Activated CD4-positive, alpha-beta T cell treated with anti-CD3 and anti-CD28 coated beads for 4 hours (primary cell): ENCODE measurements at places on chromosomes 12 and 14.

GRCh38 chr14:74853581-74853980 is 22.4 kb downstream of the PROX2 start:
- no peak for DNase-seq

GRCh38 chr14:80522411-80522810 is 311.1 kb upstream of the DIO2 start:
- no peak for DNase-seq

- DNase-seq, result no peak
These were observed 374 bp downstream of the CYP46A1 start for GRCh38 chr14:99684410-99684934.

DNA sequence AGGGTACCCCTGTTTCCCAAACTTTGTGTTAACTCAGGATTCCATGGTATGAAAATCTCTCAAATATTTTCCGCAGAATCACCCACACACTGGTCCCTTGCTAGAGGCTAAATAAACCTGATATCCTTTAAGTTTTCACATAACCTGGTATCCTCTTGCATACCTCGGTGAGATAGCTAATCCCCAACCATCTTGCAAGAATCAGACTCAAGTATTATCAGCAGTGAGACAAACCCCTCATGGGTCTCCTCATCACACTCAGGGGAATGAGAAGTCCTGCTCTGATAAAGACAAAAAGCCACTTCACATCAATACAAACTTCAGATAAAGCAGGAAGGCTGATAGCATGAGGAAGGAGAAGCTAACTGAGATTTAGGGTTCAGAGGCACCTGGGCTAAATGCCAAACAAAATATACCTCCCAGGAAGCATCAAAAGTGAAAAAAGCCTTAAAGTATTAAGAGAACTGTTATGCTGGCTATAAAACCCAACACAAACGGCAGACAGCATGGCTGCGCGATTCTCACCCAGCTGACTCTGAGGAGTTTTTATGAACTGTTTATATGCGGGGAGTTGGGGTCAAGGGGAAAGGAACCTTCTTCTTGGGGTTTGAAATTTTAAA is 96.5 kb downstream of the FOXN3 start:
- DNase-seq, result no peak

DNA sequence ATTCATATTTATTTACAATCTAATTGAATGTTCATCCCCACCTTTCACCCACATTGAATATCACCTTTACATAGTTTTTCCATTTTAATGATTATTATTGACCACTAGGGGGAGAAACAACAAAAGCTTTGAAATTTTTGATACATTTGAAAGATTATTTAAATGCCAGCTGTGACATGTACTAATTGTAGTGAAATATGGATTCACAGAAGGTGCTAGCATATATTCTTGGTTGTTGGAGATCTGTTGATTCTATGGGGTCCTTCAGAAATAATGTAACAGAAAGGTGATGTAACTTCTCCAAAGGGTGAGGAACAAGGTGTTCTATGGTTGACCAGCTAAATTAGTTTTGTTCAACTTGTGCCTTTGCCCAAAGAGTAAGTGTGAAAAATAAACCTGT is 22.4 kb upstream of the GPR33 start:
- DNase-seq, result no peak

DNA sequence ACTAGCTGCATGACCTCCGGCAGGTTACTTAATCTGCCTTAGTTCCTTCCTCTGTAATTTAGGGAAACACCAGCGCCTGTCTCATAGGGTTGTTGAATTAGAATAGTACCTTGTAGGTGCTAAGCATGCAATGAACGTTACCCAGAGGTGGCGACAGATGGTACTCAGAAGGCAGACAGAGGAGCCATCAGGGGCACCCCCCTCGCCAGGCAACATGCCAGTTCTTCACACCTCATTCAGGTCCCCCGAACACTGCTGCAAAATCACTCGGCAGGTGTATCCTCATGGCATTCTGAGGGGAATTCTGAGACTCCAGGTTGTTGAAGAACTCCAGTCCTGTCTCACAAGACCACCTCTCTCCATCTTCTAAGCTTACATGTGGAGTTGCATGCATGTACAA is 10.1 kb downstream of the ISM2 start:
- no peak for DNase-seq

- DNase-seq, result peak; percentile 10
These were observed 11.4 kb upstream of the BCAT1 start for GRCh38 chr12:24960222-24960855.

DNA sequence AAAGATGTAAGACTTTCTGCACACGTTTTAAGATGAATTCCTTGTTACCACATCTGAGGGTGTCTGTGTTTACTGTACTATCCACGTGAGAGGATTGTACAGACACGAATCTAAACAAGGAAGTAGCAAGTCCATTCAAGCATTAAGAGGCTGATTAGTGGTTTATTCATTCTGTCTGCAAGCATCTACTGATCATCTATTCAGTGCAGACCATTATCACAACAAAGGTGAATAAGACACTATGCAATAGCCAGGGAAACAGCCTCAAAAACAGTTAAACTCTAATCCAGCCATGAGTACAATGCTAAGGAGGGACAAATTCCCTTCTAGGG is 111.6 kb upstream of the PZP start:
- DNase-seq, result no peak

- DNase-seq, result no peak
These were observed 352.4 kb downstream of the GALC start for GRCh38 chr14:87640553-87640952.

- DNase-seq, result peak; percentile 65
These were observed 2.0 kb upstream of the CCDC197 start for GRCh38 chr14:93994919-93995682.

DNA sequence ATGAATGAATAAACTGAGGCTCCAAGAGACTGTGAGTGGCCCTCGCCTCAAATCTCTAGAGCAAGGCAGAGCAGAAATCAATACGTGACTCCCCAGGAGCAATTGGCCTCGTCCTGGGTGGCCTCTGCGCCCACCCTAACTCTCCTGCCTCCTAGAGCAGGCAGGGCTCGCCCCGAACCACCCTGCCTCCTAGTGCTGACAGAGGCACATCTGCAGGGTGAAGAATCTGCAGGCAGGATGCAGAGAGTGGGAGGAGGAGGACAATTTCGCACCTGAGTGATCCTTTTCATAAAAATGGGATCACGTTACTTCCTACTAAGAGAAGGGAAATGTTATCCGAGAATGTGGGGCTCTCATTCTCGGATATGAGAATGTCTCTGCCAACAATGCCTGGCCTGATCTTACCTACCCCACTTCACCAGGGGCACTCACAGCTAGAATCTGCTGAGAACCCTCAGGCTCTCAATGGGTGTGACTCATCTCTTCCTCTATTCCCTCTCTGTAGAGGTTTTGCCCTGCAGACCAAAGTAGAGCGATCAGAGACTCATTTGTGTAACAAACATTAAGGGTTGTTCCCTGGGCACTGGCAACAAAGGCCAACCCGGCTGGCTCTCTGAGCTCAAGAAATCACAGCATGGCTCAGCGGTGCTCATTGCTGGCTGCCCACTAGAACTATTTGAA is 61.7 kb upstream of the BCL2L14 start:
- peak; percentile 64 for DNase-seq

DNA sequence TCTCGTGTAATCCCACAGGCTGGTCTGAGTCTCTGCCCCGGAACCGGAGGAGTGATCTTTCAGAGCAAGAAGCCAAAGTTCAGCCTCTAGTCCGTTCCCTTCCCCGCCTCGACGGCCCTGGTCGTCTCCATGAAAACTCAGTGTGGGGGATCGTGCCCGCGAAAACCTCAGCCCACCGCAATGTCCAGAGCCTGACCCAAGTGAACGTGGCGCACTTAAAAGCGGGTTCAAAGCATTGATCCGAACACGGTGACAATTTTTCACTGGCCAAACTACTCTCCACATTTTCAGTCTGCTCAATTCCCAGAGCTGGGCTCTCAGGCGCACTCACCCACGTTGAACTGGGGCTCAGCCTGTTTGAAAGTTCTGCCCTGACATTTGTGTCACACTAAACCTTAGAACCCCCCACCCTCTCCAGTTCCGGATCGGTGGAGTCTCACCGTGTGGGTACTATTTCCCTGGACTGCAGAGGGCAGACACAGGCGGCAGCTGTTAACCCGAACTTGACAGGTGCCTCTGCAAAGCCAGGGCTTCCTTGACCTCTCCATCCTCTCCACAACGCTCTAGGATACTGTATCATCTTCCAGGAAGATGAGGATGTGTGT is 886 bp upstream of the PRICKLE1 start:
- no peak for DNase-seq

DNA sequence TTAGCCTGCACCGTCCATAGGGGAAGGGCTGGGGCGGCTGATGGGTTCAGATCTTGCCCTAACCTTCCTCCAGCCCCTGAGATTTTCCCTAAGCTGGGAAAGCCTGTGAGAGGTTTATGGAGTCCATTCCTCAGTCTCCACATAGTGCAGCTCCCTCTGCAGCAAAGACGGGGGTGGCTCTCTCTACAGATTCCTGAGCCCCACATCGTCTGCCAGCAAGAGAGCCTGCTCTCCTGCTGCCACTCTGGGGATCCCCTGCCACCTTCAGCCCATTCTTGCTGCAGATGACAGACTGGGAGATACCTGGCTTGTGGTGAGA is 3.1 kb downstream of the SMIM41 start:
- DNase-seq, result no peak

- DNase-seq, result no peak
These were observed 1.4 kb downstream of the ARL6IP4 start for GRCh38 chr12:122981587-122982476.

- no peak for DNase-seq
These were observed 136.4 kb upstream of the FAR2 start for GRCh38 chr12:29012673-29013072.

GRCh38 chr12:40672741-40673271 is 19.4 kb upstream of the CNTN1 start:
- DNase-seq, result no peak

- no peak for DNase-seq
These were observed 128.3 kb upstream of the EVL start for GRCh38 chr14:99936738-99937474.

DNA sequence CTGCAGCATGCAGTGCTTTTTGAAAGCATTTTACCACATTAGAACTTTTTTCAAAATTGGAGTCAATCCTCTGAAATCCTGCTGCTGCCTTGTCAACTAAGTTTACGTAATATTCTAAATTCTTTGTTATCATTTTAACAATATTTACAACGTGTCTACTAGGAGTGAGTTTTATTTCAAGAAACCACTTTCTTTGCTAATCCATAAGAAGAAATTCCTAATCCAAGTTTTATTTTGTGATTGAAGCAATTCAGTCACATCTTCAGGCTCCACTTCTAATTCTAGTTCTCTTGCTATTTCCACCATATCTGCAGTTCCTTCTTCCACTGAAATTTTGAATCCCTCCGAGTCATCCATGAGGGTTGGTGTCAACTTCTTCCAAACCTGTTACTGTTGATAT is 25.4 kb downstream of the PRORP start:
- no peak for DNase-seq

DNA sequence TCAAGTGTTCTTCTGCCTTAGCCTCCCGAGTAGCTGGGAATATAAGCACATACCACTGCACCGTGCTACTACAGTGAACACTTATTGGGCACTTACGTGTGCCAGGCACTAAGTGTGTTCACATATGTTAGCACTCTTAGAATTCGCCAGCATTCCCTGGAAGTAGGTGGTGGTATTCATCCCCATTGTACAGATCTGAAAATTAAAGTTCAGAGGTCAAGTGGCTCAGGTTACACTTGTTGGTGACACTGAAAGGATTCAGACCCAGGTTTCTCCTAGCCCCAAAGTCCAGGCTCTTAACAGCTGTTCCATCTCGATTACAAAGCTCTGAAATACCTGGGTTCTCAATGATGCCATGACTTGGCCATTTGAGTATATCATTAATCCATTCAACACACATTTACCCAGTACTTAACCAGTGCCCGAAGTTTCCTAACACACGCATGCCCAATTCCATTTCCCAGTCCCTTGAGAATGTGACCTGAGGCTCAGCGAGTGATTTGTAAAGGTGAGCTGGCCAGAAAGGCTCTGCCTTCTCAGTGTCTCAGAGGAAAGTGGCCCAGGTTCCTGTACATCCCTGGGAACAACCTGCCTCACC is 4.8 kb downstream of the MVK start:
- DNase-seq, result no peak

GRCh38 chr12:6724409-6724797 is 557 bp downstream of the COPS7A start:
- DNase-seq, result peak; percentile 18

- DNase-seq, result no peak
These were observed 25.8 kb downstream of the SNRNP35 start for GRCh38 chr12:123483602-123484248.

DNA sequence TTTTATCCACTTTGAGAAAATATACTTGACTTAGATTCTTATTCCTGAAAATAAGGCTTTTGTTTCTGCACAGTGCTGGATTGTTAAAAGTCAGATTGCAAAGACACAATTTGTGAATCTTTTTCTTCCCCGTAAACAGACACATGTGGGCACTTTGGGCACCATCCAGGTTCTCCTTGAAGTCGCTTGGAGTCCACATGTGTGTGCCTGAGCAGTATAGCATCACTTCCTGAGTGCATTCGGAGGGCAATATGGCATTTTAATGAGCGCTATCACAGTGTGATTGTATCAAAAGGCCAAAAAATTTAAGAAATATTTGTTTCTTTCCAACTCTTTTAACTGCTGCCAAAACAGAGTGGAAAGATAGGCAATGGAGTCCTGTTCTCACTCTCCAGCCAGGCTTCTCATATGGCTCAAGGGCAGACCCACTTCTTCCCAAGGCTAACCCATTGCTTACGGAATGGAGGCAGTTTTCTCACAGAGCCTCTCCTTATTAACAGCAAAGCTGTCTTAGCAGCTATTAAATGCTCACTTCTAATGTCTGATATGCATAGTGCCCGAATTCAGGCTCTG is 397.1 kb downstream of the EGLN3 start:
- DNase-seq, result no peak

- no peak for DNase-seq
These were observed 3.4 kb downstream of the RTL1 start for GRCh38 chr14:100899884-100900771.

DNA sequence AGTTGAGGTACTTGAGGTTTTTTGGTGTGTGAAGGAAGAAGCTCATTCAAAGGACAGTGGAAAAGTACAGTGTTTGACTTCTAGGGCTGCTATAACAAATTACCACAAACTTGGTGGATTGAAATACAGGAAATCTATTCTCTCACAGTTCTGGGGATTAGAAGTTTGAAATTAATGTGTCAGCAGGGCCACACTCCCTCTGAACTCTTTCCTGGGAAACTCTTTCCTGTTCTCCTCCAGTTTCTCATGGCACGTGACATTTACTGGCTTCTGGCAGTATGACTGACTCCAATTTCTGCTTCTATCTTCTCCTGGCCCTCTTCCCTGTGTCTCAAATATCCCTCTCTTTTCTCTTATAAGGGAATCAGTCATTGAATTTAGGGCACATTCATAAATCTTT is 160.2 kb downstream of the CCDC91 start:
- no peak for DNase-seq

- no peak for DNase-seq
These were observed 110.8 kb downstream of the EML5 start for GRCh38 chr14:88681755-88682494.

DNA sequence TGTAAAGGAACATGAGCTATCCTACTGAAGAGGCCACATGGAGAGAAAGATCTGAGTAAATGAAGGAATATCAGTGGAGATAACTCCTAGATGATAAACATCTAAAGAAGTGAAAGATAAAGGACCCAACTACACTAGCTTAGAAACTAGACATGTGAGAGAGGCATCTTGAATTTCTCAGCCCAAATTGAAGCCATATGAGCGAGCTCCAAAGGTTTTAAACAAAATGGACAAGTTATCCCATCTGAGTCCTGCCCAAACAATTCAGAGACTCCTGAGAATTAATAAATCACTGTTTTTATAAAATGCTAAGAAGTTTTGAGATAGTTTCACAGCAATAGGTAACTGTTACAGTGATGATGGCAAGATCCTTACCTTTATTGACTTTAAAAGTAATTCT is 438.9 kb downstream of the NAV3 start:
- no peak for DNase-seq

GRCh38 chr12:124026755-124027745 is 54.0 kb downstream of the ZNF664 start:
- no peak for DNase-seq
